Activated T-helper 1 cell treated with anti-CD3 and anti-CD28 coated beads, Interleukin-2, amount 50 U/mL, for 16 hours (primary cell): ENCODE measurements at places on chromosomes 12 and 14.

DNA sequence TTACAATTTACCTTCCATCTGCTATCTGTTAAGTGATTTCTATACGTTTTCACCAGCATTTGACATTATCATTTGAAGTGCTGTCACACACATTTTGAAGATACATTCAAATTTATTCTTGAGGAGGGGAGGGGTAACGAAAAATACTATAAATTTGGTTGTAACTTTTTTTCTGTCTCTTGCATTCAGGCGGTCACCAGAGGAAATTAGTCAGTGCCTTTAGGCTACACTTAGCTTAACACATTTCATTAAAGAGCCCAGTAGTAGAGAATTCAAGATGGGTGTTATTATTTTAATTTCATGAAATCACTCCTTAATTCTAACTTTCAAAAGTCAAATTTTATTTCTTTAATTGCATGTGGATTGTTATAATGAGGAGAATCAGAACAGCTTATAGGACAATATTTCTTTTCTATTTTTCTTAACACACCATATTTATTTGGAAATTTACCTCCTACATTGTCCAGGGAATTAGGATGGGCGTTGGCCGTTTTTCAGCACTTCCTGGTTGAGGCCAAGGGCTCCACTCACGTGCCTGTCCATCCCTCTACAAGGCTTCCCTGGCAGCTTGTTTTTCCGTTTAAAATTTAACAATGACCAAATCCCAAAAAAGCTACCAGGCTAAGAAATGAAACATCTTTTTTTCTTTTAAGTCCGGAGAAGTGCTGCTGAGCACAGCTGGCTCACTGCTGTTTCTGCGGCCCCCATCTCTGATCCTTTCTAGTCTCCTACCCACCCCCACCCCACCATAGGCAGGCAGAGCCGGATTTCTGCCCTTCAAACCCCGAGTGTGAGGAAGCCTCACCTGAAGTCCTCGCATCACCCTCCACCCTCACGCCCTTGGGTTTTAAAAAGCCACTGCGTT, 1.1 kb upstream of the FAR2 start:
- DNase-seq, result no peak

DNA sequence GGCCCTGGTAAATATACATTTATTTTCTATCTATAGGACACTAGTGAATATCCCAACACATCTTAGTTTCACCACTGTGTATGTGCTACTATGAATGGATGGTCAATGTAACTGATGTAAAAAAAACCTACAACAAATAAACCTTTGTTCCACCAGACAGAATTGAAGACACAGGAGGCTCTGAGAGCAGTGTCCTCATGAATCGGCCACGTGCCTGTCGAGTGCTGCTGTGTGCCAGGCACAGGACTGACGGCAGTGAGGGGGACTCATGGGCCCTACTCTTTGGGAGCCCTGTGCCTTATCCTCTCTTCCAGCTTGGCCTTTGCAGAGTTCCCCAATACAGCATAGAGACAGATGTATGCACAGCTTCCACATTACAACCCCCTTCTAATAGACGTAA, 18.2 kb downstream of the CINP start:
- no peak for DNase-seq

DNA sequence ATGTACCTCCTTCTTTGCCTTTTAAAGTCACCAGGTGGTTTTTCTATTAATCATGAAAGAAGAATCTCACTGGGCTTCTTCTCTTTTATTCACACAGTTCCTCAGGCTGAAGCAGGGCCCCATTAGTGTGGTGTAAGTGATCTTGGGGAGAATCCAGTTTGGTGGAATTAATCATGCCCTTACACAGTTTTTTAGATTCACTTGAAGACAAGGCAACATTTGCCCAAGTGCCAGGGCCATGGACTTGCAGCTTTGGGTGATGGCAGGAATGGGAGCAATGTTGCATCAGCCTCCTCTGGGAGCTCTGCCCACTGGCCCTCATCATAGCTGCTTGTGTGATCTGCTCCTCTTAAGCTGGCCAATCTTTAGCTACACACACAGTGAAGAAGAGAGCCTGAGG, 33.8 kb downstream of the KCNK10 start:
- no peak for DNase-seq

- DNase-seq, result no peak
Measured at GRCh38 chr12:92945659-92946220, 16.6 kb upstream of the EEA1 start.

- DNase-seq, result no peak
Measured at GRCh38 chr14:23186913-23187654, 3.6 kb upstream of the SLC7A8 start.

DNA sequence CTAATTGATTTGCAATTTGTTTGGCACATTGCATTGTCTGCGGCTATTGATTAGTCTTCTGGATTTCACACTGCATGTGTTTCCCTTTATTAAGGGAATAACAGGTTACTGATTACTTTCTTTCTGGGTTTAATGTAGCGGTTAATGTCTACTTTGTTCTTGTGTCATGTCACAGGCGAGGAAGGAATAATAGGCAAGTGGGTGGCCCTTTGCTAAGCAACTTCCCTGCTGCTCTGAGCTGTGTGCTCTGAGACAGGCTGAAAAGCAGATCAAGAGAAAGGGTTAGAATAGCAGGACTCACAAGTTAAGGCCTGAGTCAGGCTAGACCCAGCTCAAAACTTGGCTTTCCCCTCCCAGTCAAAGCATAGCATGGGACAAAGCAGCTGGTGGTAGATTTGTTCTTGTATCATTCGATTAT, 77.2 kb downstream of the NKX2-1 start:
- DNase-seq, result no peak

DNA sequence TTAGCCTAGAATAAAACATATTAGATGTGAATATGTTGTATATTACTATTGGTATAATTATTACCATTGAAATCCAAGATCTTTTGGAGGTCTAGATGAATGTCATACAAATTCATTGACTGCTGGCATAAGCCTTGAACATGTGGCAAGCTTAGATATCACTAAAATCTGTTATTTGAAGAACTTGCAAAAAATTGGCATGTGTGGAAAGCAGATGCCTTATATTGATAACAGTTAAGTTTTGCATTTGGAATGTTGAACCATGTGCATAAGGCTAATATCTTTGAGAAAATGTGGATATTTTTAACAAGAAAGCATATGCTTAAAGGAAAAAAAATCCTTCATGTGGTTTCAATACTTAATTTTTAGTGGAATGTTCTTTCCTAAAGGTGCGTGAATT, 203.6 kb upstream of the PRICKLE1 start:
- no peak for DNase-seq

DNA sequence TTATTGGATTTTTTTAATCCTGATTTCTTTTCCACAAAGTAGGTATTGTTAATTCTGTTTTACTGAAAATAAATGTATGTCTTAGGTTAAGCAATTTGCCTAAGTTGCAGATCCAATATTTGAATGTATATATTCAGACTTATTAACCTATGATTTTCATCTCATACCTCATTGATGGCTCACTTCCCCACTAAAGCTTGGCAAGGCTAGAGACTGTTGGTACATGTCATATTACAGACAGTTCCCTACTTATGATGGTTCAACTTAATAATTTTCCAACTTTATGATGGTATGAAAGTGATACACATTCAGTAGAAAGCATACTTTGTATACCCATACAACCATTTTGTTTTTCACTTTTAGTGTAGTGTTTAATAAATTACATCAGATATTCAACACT, 33.2 kb upstream of the KCNH3 start:
- no peak for DNase-seq

DNA sequence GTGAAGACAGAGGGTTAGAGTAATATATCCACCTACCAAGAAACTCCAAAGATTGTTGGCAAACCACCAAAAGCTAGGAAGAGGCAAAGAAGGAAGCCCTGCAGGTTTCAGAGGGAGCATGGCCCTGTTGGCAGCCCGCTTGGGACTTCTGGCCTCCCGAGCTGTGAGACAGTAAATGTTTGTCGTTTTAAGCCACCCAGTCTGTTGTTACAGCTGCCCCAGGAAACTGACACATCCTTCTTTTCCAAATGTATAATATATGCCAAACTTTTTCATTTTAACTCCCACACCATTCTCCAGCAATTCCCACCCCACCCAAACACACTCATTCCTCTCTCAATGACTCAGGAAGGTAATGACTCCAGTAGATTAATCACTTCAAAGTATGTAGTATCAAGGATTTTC, 74.0 kb downstream of the RPS29 start:
- DNase-seq, result no peak

DNA sequence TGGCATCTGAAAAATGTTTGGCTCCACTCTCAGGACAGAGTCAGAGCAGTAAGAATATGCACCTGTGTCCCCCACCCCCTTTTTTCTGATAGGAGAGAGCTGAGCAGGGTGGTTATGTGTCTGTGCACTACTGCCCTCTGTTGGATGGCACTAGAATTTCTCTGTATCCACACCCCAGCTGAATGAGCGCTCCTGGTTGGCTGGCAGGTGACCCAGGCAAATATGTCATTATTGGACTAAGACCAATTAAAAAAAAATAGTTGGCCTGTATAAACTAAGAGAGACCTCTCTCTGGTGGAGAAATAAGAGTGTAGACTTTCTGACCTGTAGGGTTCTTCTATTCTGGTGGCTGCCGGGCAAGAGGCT, 107.0 kb downstream of the PTCSC3 start:
- no peak for DNase-seq

- no peak for DNase-seq
Measured at GRCh38 chr14:39430762-39431415, 1.3 kb downstream of the FBXO33 start.

DNA sequence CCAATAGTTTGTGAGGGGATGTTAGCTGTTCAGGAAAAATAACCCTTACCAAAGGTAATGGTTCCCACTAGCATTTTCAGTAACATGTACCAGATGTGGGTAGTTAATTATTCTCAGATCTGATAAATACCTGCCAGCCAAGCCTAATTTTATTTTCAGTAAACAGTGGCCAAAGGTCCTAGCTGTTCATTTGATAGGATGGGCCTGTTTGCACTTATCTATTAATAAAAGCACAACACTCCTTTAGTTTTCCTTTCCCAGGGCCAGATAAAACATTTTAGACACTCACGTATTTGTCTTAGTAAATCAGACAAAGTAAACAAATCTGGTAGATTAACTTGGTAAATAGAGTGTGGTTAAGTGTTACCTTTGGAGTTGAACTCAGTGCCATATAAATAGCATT, 345.1 kb downstream of the RAD51B start:
- no peak for DNase-seq

GRCh38 chr12:52832451-52832850, 1.7 kb downstream of the KRT79 start:
- DNase-seq, result no peak

DNA sequence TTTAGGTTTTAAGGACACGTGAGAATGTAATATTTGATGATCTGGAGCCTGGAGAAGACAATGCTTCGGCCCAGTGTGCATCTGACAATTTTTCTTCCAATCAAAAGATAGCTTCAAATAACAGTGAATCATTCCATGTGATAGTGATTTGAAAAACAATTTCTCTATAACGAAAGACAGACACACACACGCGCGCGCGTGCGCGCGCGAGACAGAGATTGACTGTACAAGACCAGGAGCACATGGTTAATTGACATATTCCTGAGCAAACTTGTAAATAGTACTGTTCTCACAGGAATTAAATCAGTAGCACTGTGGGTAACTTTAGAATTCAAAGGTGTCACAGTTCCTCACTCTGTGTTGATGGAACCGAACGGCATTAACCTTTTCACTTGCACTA, 287.5 kb upstream of the LMO3 start:
- no peak for DNase-seq

GRCh38 chr14:88541324-88541723, 13.5 kb downstream of the PTPN21 start:
- DNase-seq, result no peak

- no peak for DNase-seq
Measured at GRCh38 chr12:92360543-92360942, 214.9 kb upstream of the BTG1 start.

- DNase-seq, result no peak
Measured at GRCh38 chr12:128961957-128962356, 108.7 kb downstream of the GLT1D1 start.

GRCh38 chr12:31362115-31362758, 36.3 kb upstream of the SINHCAF start:
- DNase-seq, result no peak
